Activated CD4-positive, alpha-beta T cell treated with anti-CD3 and anti-CD28 coated beads, Interleukin-2, amount 50 U/mL, for 24 hours (primary cell): ENCODE measurements at places on chromosomes 13 and 19.

DNA sequence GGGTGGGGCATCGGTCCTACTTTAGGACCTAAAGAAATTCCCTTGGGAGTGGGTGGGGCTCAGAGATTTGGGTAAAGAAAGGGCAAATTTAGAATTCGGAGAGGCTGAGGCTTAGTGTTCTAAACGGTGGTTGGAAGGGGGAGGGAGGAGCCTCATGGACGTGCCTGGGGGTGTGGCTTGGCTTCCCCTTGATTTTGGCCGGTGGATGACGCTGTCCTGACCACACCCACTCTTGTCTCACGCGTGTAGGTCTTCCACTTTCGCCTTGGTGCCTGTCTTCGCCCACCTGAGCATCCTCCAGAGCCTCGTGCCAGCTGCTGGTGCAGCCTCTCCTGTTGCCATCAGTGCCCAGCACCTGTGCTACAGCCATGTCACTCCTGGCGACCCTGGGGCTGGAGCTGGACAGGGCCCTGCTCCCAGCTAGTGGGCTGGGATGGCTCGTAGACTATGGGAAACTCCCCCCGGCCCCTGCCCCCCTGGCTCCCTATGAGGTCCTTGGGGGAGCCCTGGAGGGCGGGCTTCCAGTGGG, 1.2 kb upstream of the NUP62 start:
- no peak for DNase-seq

DNA sequence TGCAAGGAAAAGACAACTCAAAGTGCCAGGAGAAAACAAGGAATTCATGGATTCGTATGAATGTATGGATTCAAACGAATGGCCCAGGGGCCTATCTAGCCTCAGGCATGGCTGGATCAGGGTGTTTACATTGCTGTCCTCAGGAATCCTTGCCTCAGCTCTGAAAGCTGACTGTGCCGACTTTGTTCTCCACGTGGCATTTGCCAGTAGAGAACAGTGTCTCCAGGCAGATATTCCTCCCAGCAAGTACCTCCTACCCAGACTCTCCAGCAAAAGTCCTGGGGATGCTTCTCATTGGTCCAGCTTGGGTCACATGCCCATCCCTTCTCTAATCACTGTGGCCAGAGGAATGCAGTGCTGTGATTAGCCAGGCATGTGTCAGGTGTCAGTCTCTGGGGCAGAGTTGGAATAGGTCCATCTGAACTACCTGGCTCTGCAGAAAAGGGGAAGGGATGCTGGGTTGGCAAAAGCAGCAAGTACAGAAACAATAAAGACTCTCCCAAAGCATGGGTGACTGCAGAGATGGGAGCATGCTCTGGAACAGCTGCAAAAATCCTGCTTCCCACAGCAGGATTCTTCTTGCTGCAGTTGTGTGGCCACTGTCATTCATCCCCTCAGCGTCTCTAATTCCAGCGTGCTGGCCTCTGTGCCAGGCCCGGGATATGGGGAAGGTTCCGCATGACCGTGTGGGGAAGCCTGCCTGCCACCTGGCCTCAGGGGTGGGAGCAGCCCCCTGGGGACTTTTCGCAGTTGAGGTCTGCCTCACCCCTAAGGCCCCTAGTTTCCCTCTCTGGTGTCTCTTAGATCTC, 30.0 kb downstream of the CCNE1 start:
- DNase-seq: no peak

DNA sequence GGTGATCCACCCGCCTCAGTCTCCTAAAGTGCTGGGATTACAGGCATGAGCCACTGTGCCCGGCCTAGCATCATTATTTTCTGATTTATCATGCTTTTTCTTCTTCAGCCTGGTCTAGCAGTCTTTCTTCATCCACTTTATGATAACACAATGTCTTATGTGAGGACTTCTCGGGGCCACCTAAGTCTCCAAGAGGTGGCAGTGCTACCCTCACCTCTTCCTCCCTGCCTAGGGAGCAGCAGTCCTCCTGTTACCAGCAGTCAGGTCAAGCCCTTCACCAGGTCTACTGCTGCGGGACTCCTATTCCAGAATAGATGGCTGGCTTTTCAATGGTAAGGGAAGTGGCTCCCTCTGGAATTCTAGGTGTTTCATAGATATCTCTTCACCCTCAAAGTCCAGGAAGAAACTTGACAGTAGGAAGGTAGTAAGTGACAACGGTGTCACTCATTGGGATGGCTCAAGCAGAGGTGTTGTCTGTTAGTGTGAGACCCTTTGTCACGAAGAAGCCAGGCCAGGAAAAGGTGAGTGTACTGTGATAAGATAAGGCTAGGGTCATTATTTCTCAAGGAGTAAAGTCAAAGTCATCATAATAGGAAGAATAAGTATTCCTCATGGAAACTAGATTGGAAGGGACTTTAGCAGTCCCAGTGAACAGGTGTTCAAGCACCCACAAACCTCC, 164.0 kb downstream of the KLF5 start:
- DNase-seq: no peak

- DNase-seq: no peak
Measured at GRCh38 chr13:26839682-26840081, 79.1 kb upstream of the GPR12 start.

GRCh38 chr13:48564056-48564455, 31.2 kb upstream of the RCBTB2 start:
- no peak for DNase-seq

DNA sequence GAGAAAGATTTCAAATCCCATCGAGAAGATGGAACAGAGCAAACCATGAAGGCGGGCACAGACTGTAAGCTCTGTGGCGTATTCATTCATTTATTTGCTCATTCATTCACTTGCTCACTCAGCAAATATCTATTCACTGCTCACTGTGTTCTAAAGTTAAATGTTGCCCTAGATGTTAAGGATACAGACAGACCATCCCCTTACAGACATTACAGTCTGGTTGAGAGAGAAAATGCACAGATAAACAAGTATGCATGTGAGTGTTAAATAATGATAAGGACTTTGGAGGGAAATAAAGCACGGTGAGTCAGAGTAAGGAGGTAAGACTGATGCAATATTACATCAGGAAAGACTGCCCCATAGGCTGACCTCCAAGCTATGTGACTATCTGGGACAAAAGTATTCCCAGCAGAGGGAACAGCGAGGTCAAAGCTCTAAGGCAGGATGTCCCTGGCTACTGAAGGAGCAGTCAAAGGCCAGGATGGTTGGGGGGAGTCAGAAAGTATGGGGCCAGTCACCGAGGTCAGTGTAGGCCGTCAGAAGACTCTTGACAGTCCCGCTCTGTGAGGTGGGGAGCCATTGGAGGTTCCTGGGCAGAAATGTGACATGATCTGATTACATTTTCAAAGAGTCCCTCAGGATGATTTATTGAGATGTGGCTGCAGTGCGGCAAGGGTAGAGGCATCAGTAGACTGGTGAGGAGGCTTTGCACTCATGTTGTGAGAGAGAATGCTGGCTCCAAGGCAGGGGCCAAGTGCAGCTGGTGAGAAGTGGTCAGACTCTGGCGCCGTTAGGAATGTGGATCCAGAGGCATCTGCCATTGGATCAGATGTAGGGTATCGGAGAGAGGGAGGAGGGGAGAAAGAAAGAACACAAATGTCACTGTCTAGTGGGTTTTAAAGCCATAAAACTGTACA, 37.9 kb downstream of the MBNL2 start:
- no peak for DNase-seq

GRCh38 chr13:23212671-23213070, 31.9 kb downstream of the SGCG start:
- DNase-seq: no peak

- DNase-seq: no peak
Measured at GRCh38 chr19:2479556-2480194, 3.7 kb downstream of the GADD45B start.

GRCh38 chr13:33919120-33919519, 101.2 kb downstream of the RFC3 start:
- no peak for DNase-seq

DNA sequence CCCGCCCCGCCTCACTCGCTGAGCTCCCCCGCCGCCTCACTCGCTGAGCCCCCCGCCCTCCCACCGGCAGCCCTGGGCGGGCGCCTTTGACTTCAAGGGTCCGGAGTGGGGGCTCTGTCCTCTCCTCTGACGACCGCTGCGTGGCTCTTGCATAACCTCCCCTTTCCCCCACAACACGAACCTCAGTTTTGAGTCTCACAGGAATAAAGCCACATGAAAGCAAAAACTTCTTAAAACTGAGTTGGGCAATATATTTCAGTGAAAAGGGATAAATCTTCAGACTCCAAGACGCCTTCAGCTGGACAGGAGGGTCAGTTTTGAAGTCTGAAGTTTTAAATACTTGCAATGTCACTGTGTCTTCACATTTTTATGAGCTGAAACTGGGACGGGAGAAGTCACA, 70.6 kb upstream of the C13orf46 start:
- DNase-seq: no peak

GRCh38 chr13:98483601-98484288, 93.2 kb downstream of the STK24 start:
- DNase-seq: no peak

DNA sequence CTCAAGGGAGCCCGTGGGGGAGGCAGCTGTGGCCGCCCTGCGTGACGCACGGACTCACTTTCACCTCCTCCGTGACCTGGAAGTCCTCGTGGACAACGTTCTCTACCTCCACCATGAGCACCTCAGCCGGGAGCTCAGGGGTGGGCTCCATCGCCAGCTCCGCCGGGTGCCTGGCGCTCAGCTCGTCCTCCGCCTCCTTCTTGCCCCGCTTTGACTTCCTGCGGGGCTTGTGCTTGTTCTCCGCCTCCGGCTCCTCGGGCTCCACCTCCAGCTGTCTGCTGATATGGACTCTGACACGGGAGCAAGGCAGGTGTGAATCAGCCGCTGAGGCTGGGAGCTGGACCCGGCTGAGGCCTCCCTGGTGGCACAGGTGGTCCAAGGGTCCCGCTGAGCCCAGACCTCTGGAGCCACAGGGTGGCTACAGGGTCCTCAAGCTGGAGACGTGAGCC, 8.2 kb downstream of the LONP1 start:
- DNase-seq: no peak

DNA sequence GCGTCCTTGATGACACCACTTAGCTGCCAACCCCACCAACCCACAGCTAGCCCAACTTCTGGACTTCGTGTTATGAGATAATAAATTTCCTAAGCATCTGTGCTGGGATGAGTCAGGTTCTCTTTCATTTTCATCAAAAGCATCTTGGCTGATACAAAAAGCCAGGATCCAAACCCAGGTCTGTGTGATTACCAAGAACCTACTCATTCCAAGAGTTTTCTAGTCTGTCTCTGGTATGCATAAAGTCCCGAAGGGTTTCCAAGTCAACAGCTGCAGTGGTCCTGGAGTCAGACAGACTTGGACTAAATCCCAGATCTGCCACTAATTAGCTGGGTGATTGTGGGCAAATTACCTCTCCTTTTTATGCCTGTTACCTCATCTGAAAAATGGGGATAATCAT, 55.5 kb upstream of the SERP2 start:
- no peak for DNase-seq

DNA sequence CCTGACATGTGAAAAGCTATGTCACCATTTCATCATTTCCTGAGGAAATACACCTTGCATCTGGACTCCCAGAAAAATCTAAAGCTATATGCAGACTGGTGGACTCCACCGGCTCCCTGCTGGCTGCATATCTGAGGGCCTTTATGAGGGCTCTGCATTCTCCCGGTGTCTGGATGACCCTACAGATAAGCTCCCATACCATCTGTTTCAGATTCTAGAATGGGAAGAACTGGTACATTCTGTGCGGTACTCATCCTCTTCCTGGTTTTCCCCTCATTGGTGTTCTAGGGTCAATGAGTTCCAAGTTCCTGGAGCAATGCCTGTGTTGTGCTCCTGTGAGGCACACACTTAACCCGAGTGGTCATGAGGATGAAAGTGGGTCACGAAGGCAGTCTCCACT, 60.4 kb downstream of the COL4A1 start:
- DNase-seq: no peak

DNA sequence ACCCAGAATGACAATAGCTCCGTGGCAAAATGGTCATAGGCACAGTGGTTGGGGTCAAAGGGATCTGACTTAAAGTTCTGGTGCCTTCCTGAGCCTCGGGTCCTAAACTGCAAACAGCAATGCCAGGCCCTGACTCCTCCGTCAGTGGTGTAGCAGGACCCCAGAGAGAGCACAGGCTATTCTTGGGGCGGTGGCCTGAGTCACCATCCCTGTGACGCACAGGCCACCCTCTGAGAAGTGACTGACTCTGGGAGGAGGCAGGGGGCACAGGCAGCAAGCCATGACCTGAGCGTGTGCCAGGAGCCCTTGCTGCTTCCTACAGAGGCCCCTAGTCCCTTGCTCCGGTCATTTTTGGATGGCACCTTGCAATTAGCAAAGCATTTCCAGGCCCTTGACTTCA, 18.7 kb downstream of the PLVAP start:
- no peak for DNase-seq

- no peak for DNase-seq
Measured at GRCh38 chr13:33528896-33529295, 243.3 kb upstream of the STARD13 start.

DNA sequence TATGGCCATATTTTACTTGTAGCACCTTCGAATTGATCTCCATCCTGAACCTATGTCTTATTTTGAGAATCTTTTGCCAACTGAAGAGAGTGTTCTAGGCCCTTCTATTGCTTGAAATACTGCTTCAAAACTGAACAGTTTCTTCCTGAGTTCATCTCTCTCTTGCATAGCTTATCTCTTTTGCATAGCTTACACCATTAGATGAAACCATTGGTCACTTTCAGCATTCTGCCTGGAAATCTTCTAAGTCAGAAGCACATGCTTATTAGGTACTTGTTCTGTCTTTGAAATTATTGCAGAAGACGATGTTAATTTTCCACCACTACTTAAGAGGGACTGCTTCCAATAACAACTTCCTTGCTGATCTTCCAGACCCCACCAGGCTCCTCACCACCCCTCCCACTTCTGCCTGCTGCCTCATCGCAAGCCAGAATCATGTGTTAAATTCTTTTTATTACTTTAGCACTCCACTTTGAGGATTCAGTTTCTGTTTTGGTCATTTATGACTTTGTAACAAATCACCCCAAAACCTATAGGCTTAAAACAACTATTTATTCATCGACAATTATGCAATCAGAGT, 122.4 kb upstream of the MAB21L1 start:
- no peak for DNase-seq

GRCh38 chr13:85575110-85575509, 224.1 kb downstream of the SLITRK6 start:
- no peak for DNase-seq

DNA sequence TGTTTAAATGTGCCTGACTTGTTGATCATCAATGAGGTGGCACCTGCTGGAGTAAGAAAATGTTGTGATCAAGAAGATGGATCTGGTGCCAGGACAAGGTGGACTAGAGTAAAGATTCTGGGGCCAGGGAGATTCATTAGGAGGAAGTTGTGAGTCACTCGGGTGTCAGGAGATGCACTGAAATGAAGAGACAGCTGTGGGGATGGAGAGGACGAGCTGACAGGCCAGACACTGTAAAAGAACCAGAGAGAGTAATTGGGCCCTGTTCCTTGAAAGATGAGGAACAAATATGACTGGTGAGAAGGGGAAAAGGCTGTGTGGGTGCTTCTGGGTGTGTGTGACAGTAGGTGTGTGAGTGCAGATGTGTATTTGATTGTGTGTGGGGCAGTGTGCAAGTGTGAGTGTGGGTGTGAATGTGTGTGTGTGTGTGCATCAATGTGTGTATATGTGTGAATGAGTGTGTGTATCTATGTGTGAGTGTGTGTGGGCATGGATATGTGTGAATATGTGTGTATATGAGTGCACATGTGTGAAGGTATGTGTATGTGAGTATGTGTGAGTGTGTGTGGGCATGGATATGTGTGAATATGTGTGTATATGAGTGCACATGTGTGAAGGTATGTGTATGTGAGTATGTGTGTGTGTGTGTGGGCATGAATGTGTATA, 260.5 kb downstream of the RFC3 start:
- no peak for DNase-seq
